Frontal cortex (tissue), 4 donors: ENCODE measurements at places on chromosomes 3 and 15. TPM values are rescaled to one million over a fixed set of nuclear protein-coding genes. Genes with fewer than 3 reads are reported as not detected.

SLC24A1 gene
- 1.6 TPM for total RNA-seq

DNA sequence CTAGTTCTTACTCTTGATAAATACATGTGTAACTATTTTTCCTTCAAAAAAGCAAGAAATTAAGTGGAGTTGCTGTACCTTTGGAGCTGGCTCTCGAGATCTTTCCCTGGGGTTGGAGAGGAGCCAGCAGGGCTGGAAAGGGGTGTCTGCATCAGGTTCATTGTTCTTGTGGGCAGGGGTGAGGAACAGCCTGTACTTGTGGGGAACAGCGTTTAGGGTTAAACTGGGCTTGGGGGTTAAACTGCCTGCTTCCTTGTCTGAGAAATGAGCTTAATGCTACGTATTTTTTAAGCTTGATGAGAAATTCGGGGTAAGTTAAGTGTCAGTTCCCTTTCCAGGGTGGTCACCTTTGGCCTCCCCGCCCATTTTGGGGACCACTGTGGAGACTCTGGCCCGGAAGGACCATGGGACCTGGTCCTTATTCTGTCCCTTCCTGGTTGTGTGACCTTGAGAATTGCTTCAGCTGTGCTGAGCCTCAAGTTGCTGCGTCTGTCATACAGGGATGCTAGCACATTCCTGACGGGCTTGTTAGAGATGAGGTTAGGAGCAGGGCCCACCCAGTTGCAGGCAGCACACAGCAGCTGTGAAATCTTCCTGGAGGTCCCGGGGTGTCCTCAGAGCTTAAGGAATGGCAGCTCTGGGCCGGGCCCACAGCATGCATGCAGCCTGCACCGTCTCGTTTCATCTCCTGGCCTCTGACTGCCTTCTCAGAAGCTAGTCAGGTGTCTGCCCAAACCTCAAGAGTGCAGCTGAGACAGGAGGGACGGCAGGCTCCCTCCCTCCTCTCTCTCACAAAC, 11.6 kb downstream of the H1-8 start:
- no peak for DNase-seq

- no peak for DNase-seq
Measured at GRCh38 chr3:197298945-197299854, 788 bp upstream of the DLG1 start.

DNA sequence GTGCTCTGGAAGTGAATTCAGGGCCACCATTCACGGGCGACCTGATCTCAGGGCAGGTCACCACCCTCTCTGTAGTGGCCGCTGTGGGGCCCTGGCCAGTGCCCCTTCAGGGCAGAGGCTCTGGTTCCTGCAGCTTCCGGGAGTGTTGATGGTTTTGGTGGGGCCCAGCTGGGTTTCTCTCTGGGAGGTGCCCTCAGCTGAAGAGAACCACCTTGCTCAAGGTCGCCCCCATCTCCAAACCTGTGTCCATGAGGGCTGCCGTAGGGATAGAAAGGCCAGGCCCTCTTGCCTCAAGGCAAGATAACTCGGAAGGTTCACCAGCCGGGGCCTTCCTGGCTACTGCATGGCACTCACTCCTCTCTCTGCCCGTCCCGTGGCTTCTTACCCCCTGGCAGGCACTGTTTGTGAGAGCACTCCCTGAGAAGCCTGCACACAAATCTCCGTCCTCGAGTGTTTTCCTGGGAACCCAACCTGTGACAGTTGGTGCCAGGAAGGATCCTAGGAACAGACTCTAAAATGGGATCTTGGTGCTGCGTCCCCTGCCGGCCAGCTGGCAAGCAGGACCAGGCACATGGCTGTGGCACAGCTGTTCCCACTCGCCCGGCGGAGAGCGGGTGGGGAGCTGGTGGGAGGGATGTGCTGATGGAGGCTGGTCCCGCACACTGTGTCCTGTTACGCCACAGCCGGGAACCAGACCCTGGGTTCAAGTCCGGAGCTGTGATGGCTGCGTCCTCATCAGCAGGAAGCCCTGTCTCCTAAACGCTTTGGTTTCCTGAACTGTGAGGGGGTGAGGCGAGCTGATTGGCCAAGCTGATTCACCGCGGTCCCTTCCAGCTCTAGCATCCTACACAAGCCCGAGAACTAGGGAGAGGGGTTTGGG, 23.2 kb upstream of the PIGZ start:
- no peak for DNase-seq

GRCh38 chr3:181210275-181210674, 220.7 kb upstream of the DNAJC19 start:
- no peak for DNase-seq

SNX22 gene
- total RNA-seq: 7.7 TPM

GJD2 gene
- 6.5 TPM for total RNA-seq

DNA sequence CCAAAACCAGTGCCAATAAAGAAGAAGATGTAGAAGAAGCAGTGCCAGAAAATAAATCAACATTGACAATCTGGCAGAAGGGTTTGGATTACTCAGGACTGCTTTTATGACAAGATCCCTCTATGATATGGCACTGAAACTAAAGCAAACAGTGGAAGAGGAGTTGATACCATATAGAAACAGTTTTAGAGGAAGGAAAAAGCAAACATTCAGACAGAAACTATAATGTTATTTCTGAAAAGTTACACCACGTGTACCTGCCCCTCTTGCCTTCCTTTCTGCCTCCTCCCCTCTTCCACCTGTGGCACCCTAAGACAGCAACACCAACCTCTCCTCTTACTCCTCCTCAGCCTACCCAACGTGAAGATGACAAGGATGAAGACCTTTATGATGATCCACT, 63.0 kb downstream of the SFMBT1 start:
- DNase-seq: no peak

DNA sequence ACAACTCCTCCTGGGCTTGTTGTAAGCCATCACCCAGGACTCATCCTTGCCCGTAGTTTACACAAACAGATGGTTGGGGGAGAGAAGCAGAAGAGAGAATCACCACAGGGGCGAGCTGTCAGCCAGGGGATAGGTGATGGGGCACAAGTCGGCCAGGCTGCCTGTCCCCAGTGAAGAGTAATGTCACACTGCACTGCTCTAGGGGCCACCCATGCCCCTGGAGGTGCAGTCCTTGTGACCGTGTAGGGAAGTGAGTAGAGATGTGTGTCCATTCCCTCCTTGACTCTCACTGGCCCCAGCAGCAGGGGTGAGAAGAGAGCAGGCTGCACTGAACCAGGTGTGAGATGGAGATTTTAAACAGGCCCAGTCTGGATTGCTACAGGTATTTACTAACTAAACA, 17.1 kb upstream of the PRSS50 start:
- no peak for DNase-seq

CDCP1 gene
- 0.41 TPM for total RNA-seq

NOX5 gene
- under 0.01 TPM for total RNA-seq

ACTRT3 gene
- total RNA-seq: 3.3 TPM

- no peak for DNase-seq
Measured at GRCh38 chr15:83292317-83292716, 7.9 kb upstream of the BNC1 start.

DNA sequence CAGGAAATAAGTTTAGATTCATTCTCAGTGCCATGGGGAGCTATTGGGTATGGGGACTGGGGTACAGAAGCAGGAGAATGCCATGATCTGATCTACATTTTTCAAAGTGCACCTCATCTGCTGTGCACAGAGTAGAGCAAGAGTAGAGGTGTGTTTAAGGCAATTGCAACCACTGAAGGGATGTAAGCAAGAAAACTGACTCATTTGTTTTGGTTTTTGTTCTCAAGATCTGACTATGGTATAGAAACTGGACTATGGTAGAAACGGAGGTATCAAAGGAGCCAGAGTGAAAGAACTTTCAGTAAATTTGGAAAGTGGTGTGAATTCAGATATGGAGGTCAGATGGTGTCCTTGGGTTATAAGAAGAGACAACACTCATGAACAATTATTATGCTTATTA, 86.2 kb upstream of the CMSS1 start:
- no peak for DNase-seq

GRCh38 chr15:92402751-92403150, 9.1 kb downstream of the ST8SIA2 start:
- no peak for DNase-seq
